ENCODE measurements at places on chromosomes 7 and 10.

DNA sequence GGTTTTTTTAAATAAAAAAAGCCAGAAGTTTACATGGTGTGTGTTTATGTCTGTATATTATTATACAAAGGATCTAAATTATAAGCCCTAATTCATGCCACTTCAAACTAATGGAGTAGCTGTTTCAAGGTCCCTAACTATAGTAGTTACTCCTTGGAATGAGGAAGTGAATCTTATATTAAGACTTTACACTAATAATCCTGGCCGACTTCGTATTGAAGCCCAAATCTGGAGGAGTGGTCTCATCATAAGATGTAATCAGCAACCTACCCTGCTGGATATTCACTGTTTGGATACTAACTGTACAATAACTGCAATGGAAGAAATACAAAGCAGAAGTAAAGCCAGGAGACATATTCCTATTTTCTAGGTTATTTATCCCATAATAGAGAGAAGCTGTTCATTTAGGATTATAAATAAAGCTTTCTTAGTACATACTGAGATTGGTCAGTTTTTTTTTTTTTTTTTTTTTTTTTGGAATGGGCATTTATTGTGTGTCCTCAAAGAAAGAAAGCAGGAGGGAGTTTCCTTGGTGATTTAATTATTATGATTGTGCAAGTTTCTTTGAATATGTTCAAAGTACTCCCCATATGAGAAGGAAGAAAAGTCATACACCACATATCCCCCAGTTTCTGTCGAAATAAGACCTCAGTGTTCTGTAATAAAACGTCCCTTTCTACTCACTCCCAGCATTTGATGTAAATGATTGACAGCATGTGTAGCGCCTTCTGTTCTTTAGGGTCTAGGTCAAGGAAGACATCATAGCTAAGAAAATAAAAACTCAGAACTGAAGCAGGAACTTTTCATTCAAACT lies 397.8 kb downstream of the EXOC4 start:
- DNase-seq, result no peak

- DNase-seq, result peak; percentile 22
These were observed 519 bp downstream of the ITGB8 start for GRCh38 chr7:20330928-20331909.

DNA sequence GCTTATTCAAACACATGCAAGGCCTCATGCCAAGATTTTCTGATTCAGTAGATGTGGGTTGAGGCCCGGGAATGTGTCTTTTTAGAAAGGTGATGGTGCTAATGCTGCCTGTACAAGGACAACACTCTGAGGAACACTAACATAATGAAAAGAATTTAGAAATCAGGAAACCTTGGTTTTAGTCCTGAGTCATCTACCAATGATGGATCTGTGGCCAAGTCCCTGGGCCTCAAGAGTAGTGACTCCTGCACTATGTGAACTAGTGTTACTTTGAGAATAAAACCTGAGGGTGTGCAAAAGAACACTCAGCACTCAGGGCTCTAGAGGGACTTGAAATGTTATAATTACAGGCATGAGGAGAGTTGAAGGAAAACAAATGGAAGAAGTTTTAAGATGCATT lies 741.7 kb upstream of the GALNT17 start:
- DNase-seq, result peak; percentile 17

DNA sequence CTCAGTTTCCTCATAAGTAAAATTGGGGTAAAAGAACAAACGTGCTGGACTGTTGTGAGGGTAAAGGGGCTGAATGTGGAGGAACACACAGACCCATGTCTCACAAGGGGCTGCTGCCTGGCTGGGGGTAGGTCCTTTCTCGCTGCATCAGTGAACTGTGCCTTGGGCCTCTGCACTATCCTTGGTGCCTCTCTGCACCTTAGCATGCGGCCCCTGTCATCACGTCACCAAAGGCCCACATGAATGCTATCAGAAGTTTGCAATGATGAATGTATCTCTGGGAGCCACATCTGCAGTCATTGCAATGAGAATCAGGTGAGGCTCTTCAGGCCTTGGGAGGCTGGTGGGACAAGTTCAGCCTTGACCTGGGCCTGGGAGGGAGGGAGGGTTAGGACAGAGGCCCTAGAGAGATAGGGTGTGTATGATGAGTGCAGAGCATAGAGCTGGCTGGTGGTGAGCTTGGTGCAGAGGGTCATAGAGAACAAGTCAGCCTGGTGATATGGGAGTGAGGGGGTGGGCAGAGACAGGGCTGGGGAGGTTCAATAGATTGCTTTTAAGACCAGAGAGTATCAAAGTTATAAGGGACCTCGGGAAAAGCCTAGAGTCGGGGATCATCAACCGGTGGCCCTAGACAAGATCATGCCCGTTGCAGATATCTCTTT lies 308.4 kb downstream of the RPS24 start:
- no peak for DNase-seq

DNA sequence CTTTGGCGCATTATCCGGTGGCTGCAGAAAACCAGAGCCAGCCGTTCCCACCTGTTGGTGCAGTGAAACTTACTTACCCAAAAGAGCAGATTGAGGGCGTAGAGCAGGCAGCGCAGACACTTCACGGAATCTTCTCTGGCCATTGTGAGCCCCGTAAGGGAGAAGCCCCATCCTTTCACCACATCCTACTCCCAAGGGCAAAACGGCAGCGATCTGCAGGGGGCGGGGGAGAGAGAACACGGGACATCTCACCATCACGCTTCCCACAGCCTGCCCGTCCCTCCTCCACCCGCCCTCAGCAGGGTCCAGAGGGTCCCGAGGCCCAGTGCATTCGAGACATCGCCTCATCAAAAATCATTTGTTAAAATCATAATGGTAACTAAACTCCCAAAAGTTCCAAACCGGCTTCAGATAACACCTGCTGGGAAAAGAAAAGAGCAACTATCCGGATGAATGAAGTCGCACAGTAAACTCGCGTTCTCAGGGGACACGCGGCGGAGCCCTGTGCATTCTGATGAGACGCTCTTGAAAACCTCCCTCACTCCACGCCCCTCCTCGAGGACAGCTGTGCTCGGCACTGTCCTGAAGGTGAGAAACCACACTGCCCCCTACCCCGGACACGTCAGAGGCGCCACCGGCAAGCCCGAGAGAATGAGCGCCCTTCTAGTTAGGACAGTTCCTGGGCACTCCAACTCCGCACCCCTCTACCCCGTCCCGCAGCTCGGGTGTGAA lies 1.2 kb downstream of the TSPAN12 start:
- DNase-seq, result no peak

- no peak for DNase-seq
These were observed 23.0 kb upstream of the ZNF488 start for GRCh38 chr10:47406870-47407691.

DNA sequence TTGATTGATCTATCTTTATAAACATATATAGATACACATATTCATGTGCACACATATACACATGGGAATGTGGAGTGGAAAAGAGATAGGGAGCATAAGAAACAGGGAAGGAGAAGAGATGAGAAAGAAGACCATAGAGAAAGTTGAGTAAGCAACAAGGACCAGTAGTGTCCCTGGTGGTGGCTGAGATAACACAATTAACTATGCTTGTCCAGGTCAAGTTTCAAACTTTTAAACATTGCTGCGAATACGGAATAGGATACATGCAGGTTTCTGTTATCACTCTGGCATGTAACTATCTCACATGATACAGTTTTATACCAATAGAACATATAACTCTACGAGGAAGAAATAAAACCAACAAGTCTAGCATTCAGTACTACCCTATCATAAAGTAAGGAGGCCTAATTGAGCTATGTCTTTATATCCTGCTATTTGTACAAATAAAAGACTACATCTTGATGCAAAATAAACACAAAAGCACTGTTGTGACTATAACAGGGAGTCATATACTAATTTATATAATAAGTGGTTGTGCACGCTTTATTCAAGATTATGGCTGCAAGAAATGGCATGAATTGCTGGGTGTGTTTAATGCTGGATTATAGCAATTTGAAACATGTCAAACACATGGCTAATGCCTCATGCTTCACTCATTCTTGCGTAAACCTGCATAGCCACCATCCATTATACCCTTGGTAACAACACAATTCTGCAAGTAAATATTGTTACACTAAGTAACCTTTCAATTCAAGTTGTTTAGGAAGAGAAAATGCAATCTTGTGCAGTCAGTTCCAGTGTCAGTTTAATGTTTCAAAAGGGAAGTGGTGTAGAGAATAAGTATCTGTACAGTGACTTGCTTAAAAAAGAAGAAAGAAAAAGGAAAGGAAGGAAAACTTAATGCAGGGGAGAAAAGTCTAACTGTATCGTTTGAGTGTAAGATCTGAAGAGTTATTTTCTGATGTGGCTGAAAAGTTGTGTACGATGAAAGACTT lies 8.2 kb downstream of the FOXP2 start:
- DNase-seq, result no peak

GRCh38 chr10:89278900-89279392 lies 22.9 kb upstream of the IFIT2 start:
- DNase-seq, result no peak

GRCh38 chr7:107103369-107103768 lies 58.9 kb downstream of the PRKAR2B start:
- DNase-seq, result no peak

DNA sequence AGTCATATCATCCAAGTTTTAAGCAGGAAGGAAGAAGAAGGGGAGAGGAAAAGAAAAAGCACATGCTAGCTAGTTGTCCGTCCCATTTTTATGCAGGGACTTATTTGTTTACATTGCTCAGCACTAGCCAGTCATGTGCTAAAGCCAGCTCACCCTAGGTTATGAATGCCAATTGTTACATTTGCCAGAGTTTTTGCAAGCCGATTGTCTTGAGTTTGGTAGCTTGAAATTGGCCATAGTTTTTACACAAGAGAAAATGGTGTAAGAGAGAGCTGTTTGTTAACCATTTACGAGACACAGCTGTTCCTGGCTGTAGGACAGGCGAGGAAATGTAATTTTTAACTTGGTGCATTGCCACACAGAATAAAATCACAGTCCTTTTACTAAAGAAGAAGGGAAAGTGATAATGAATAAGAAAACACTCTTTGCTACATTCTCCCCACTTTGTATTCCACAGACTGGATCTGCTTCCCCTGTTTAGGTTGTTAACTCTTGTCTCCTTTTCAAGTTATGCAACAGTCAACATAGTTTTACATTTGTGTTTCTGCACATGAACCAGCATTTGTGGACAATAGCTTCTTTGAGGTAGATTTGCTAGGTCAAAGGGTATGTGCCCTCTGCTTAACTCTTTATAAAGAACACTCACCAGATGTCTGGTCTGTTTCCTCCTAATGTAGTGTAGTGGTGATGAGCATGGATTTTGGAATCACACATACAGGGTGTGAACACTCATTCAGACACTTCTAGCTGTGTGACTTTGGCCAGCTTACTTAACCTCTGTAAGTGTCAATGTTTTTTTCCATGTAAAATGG lies 357.2 kb downstream of the LRMDA start:
- no peak for DNase-seq

GRCh38 chr7:84877943-84878570 lies 308.8 kb downstream of the SEMA3D start:
- DNase-seq, result no peak

DNA sequence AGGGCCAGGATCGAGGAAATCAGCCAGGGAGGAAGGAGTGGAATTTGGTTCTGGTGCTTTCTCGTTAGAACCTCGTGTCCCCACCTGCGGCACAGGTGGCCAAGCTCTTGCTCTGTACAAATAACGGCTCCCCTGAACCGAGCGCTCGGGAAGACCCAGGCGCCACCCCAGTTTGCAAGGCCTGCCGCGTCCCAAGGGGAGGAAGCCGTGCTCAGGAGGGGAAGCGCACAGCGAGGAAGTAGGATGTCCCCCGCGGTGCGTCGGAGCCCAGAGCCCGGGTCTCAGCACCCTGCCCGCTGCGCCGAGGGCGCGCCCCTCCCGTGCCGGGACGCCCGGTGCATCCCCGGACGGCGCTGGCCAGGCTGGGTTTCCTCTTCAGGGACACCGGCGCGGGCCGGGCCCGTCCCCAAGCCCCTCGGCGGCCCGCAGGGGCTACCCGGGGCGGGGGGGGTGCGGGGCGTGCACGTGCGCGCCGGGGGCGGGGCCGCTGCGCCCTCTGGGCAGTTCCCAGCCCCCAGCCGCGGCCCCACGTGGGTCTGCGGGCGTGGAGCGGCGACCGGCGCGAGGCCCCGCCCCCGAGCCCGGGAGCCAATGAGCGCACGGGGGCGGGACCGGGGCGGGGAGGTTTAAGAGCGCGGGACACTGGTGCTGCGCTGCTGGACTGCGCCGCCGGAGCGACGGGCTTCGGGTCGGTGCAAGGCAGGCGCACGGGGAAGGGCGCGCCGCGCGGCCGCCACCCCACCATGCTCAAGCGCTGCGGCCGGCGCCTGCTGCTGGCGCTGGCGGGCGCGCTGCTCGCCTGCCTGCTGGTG lies at the start of gene LFNG:
TSS of gene LFNG (plus strand) at position 656 of the 812 bp plus-strand sequence. CDS start at position 744, 88 bp downstream.
- DNase-seq, result peak; percentile 73

GRCh38 chr7:151869455-151869854 lies 7.5 kb downstream of the PRKAG2 start:
- no peak for DNase-seq

DNA sequence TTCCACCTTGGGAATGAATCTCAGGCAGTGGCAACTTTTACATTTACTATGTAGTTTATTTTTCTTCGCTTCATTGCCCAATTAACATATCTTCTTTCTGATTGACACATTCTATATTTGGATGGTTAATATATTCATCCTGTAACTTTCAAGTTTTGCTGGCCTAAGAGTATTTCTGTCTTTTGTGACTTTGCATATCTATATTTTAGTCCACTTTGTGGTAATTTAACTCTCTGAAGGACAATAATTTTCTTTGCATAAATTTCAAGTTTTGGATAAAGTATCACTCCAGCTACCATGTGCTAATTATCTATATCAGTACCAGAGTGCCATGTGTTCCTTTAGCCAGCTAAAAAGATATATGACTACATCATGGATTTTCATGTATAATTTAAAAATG lies 151.5 kb upstream of the KAT6B start:
- no peak for DNase-seq

DNA sequence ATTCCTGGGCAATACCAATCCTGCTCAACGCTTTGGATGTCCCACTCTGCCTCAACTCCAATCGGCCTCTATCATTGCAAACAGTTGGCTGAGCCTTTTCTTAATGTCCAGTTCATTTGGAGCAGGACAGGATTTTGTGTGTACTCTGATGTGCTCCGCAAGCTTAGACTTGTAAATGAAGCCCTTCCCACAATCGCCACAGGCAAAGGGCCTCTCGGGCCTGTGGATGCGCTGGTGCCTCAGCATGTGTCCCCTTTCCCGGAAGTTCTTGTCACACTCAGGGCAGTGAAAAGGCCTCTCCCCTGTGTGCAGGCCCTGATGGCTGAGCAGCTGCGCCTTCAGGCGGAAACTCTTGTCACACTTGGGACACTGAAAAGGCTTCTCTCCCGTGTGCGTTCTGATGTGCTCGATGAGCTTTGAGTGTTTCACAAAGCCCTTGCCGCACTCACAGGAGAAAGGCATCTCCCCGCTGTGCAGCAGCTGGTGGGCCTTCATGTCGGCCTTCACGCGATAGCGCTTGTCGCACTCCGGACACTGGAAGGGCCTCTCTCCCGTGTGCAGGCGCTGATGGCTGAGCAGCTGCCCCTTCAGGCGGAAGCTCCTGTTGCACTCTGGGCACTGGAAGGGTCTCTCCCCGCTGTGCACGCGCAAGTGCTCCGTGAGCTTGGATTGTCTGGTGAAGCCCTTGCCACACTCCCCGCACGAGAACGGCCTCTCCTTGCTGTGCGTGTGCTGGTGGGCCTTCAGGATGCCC lies 20.0 kb downstream of the ZNF786 start:
- DNase-seq, result no peak

- no peak for DNase-seq
These were observed 617.6 kb downstream of the PTPRN2 start for GRCh38 chr7:157969995-157970394.

Measured in tibial nerve (tissue), 4 donors.